ENCODE measurements at places on chromosomes 1 and 21.

DNA sequence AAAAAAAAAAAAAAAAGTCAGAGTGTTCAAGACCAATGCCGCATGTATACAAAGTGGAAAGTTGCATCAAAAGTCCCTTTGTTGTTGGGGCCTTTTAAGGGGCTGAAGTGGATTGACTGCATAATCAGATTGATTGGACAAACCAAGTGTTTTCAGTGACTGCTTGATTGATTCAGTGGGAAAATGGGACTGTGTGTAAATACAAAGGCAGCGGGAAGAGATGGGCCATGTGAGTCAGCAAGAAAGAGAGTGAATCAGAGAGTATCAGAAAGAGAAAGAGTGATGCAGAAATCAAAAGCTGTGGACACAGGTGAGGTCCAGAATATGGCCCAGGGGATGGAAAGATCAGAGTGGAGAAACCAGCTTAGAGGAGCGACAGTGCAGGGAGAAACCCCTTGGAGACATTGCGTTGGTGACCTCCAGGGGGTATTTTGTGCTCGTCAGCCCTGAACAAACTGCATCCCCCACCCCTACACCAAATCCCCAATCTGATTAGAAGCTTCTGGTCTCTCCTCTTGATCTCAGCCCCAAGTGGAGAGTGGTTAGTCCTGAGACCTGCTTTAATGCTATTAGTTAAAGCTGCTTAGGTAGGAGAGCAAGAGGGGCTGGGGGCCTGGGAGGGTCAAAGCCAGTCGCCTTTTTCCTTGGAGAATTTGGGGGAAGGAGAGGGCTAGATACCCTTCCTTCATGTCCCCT, 5.1 kb upstream of the ETV3L start:
- peak; percentile 29 for DNase-seq

DNA sequence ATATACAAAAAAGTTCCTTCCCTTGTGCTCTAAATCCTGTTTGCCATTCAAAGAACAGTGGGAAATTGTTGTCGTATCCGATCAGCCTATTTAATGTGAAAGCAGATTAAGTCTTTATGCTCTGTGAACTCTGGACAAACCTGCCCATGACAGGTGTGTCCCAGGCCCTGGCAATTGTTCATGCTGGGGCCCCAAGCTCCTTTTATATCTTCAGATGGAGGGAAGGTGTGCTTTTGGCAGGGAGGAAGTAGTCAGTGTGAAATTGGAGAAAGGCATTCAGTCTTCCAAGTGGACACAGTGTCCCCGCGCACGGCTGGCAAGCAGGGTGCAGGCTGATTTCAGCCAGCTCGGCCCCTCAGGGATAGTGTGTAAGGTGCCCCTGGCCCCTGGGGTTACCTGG, 135.1 kb upstream of the F3 start:
- no peak for DNase-seq

DNA sequence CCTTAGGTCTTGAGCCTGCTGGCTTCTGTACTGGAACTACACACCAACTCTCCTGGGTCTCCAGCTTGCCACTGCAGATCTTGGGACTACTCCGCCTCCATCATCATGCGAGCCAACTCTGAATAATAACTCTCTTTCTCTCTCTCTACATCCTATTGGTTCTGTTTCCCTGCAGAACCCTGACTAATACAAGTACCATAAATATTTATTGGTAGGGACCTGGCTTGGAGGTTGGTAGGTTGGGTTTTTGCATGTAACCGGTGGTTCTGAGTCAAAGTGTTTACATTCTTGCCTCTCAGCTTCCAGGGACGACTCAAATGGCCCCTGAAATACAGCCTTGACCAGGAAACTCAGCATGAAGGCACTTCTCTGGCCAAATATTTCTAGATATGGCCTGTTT, 110.4 kb downstream of the KCND3 start:
- DNase-seq = no peak

GRCh38 chr1:30106125-30106524, 617.3 kb downstream of the MATN1 start:
- peak; percentile 41 for DNase-seq

DNA sequence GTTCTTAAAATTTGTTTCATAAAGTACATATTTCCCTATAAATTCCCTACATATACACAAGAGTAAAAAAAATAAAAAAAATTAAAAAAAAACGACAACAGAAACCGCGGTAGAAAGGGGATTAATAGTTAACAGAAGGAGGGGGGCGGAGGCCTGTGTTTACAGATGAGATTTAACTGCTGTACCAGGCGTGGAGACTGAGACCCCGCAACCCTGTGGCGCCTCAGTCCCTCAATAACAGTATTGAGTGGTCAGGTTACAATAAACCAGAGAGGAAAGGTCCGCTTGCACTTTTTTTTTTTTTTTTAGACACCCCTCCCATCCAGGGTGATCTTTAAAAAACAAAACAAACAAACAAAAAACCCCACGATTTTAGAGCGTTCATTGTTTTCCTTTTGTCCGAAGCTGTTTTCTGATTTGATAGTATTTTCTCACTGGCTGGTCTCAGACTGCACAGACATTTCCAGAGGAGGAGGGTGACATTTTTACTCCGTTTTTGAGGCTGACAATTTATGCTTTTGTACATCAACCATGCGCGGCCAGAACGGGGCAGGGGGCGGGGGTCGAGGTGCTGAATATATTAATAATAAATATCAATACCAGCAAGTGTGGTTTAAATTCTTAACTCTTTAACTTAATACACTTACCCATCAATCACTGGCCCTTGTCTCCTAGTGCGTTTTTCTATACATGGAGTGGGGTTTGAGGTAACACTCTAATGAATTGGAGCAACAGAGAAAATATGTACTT, 1223.9 kb downstream of the BRINP3 start:
- no peak for DNase-seq

GRCh38 chr21:38241029-38241740, 15.6 kb upstream of the KCNJ15 start:
- DNase-seq = peak; percentile 54

DNA sequence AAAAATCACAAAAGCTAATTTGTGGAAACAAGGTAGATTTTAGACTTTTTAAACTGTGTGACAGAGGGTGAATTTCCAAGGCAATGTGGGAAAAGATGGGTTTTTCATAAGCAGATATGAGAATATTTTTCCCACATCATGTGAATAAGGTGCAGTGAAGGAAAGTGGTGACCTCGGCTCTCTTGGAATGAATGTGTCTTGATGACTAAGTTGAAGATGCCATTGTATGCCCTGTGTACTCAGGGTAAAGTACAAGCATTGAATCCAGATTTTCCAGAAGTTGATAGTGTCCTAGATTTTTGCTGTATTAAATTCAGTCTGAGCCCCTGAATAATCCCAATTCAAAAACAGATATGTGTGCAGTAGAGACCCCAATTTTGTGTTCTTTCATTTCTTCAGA, 442.6 kb upstream of the ADGRL2 start:
- no peak for DNase-seq

- DNase-seq = peak; percentile 28
Measured at GRCh38 chr1:241888232-241888631, 40.2 kb downstream of the EXO1 start.

DNA sequence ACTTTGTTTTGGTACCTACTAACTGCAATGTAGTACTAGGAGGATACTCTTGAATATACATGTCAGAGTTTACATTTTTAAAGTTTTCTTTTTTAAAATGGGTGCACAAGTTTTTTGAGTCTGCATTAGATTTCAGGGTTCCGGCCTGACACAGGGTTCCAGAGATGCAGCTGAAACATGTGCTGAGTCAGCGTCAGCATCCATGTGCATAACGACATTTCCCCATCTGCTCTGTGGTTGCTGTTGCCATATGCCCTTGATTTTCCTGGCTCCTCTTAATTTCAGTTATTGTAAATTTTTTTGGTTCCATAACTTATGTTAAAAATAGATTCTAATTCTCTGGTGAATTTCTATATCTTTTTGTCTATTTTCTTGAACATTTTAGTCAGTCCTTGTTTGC, 12.3 kb upstream of the METTL13 start:
- DNase-seq = no peak

DNA sequence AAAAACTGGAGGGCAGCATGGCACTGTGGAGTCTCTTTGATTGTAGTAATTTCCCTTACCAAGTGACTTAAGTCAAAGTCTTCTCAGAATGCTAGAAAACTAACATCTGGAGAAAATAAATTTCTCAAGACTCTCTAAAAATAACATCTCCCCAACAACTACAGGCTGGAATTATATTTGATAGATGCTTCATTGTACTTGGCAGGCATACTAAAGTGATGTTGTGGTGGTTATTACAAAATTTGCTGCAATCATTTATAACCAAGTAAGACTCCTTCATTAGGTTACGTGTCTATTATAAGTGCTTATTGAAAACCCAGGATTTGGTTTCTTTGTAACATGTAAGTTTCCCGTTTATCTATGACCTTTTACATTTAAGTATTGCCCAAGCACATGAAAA, 132.9 kb upstream of the NRIP1 start:
- no peak for DNase-seq

- DNase-seq = no peak
Measured at GRCh38 chr1:108880850-108881249, 4.1 kb downstream of the GPSM2 start.
